ENCODE measurements at places on chromosomes 1 and 21. TPM values are rescaled to one million over a fixed set of nuclear protein-coding genes. Genes with fewer than 3 reads are reported as not detected.

DNA sequence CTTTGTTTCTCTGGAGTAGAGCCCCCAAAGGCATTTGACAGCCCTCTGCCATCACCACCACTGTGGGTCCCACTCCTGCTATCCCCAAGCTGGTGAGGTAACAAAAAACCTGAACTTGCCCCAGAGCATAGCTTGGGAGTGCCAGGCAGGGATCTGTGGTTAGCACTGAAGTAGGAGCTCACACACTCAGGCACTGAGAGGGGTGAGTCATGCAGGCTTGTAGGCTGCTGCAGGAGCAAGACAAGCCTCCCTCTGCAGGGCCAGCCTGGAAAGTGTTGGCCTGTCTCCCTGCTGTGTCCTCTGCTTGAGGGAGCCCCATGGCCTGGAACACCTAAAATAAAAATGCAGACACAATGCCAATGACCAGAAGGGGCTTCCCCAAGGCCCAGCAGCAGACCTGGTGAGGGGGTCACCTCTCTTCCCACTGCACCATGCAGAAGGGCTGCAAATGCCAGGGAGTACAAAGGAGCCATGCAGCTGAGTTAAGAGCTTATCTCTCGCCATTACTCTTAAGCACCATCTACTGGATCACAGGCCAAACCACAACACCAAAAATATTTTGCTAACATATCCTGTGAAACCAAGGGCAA is 108.9 kb upstream of the POGK start:
- peak; percentile 6 for DNase-seq

DNA sequence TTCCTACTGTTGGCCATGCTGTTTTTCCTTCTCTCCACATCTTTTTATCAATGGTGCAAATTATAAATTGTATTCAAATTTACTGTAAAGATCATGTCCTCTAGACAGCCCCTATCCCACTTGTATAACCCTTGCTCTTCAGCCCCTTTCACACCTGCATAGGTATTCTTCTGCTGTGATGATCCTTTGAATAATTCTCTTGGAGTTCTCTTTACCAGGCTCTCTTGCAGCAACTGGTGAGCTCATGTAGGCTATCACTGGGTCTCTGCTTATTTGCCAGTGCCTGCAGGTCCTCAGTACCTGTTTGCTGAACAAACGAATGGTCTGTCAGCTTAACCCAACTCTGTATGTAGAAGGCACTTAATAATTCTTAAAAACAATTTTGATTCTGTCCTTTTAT is 8.2 kb downstream of the PTPRC start:
- DNase-seq: no peak

GRCh38 chr1:5551274-5551975 is 440.8 kb downstream of the NPHP4 start:
- DNase-seq: peak; percentile 7

DNA sequence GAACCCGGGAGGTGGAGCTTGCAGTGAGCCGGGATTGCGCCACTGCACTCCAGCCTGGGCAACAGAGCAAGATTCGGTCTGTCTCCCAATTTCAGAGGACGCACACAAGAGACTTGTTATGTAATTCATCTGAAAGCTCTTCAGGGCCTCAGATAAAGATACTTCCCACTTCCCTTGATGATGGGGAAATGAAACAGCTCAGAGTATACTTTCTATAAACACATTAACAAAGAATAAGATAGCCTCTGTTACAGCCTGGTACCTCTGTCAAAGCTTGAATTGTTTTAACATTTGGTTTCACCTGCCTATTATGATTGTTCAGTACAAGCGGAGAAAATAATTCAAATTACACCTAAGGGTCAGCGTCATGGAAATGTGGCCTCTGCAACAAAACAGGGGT is 622.9 kb upstream of the ADGRL4 start:
- DNase-seq: no peak

GRCh38 chr1:17742583-17742982 is 12.6 kb upstream of the ACTL8 start:
- no peak for DNase-seq

GRCh38 chr21:32184485-32184884 is 94.4 kb downstream of the MIS18A start:
- DNase-seq: no peak

DNA sequence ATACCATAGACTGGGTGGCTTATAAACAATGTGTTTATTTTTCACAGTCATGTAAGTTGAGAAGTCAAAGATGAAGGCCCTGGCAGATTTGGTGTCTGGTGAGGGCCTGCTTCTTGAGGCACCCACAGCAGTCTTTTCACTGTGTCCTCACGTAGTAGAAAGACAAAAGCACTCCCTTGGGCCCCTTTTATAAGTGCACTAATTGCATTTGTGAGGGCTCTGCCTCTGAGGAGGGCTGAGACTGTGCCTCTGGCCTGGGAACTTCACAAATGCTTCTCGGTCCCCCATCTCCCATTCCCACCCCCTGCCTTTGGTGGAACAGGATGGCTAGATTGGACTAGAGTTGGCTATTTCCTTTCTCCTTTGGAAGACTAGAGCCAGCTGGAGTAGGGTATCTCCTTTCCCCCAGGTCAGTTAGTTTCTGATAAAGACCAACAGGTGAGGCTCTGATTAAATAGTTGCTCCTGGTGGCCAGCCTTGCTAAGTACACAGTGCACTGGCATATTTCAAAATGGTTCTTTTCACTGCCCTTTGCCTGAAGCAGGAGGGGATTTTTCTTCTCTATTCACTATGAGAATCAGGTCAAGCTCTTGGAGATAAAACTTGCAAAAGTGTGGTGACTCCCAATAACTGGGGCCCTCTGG is 82.9 kb downstream of the PLPPR4 start:
- no peak for DNase-seq

- DNase-seq: no peak
These were observed 4.1 kb upstream of the NBPF3 start for GRCh38 chr1:21435646-21436487.

GRCh38 chr1:7518411-7518810 is 252.7 kb upstream of the VAMP3 start:
- DNase-seq: no peak

- DNase-seq: no peak
These were observed 71.3 kb downstream of the GABPA start for GRCh38 chr21:25806060-25806459.

GRCh38 chr1:31665234-31665878 is 20.7 kb upstream of the PEF1 start:
- DNase-seq: no peak

- DNase-seq: no peak
These were observed 114.0 kb downstream of the KCNN3 start for GRCh38 chr1:154755858-154756730.

DNA sequence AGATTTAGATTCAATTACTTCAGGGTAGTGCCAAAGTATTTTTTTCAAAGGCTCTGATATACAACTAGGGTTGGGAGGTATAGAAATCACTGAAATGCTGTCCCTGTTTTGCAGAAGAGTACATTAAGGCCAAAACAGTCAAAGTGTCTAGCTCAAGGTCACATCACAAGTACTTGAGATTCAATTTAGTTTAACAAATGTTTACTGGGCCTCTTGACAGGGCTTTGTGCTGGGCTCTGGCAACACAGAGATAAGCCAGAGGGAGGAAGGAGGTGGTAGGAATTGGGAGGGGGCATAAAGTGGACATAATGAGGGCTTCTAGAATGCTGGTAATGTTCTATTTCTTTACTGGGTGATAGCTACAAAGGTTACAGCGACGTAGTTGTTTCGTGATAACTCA is 2.3 kb upstream of the SLC9A1 start:
- DNase-seq: no peak

- peak; percentile 94 for DNase-seq
These were observed 26.7 kb upstream of the MYOCOS start for GRCh38 chr1:171595324-171595723.

GRCh38 chr1:214282630-214283242 is 1.8 kb downstream of the SMYD2 start:
- DNase-seq: no peak

DNA sequence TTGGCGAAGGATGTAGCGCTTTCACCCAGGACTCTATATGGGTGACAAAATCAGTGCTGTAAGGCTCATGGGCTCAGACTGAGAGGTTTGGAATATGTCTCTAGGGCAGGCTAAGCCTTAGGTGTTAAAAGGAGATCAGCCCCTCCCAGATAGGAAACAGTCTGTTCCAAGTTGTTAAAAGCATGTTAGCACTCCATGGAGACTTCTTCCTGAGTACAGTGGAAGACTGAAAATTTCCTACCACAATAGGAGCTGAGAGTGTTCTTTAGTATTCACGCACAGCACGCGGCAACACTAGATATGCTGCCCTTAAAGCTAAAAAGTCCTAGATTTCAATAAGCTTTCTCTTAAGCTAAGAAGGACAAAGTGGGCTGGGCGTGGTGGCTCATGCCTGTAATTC is 122.1 kb downstream of the TRABD2B start:
- no peak for DNase-seq

DNA sequence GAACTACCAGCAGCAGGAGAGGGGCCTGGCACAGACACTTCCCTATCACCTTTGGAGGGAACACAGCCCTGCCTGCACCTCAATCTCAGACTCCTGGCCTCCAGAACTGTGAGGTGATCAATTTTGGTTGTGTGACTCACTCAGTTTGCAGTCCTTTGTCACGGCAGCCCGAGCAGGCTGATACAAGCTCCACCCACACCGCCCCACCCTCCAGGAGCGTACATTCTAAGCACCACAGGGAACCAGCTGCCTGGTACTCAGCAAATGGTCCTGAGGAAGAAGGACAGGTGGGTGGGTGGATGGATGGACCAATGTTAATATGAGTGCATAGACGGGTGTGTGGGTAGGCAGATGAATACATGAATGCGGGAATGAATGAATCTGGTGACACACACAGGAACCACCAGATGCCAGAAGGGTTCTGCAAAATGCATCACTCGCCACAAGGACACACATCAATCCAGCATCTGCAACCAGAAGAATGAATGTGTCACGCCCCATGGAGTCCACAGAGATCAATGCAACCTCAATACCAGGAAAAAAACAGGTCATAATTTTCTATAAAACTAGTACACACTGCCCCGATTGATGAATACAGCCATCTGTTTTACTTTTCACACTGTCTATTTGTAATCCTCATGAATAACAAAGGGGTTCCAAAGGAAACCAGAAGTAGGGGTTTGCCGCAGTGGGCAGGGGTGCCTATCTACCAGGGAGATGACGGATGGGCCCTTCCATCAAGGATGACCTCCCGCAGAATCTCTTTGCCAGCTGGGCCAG is 284.5 kb downstream of the NPHP4 start:
- no peak for DNase-seq

GRCh38 chr1:62508187-62508758 is 71.4 kb downstream of the USP1 start:
- DNase-seq: peak; percentile 58

- DNase-seq: no peak
These were observed 199.3 kb upstream of the COA6 start for GRCh38 chr1:234173968-234174367.

DNA sequence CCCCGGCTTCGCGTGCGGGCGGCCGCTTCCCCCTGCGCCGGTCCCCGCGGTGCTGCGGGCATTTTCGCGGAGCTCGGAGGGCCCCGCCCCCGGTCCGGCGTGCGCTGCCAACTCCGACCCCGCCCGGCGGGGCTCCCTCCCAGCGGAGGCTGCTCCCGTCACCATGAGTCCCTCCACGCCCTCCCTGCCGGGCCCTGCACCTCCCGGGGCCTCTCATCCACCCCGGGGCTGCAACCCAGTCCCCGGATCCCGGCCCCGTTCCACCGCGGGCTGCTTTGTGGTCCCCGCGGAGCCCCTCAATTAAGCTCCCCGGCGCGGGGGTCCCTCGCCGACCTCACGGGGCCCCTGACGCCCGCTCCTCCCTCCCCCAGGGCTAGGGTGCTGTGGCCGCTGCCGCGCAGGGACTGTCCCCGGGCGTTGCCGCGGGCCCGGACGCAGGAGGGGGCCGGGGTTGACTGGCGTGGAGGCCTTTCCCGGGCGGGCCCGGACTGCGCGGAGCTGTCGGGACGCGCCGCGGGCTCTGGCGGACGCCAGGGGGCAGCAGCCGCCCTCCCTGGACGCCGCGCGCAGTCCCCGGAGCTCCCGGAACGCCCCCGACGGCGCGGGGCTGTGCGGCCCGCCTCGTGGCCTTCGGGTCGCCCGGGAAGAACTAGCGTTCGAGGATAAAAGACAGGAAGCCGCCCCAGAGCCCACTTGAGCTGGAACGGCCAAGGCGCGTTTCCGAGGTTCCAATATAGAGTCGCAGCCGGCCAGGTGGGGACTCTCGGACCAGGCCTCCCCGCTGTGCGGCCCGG is 159.2 kb downstream of the RUNX1 start:
- no peak for DNase-seq

- DNase-seq: peak; percentile 82
These were observed 65.4 kb upstream of the TLR5 start for GRCh38 chr1:223208164-223209076.

GRCh38 chr1:24955779-24956365 is 25.8 kb upstream of the RUNX3 start:
- DNase-seq: no peak

DNA sequence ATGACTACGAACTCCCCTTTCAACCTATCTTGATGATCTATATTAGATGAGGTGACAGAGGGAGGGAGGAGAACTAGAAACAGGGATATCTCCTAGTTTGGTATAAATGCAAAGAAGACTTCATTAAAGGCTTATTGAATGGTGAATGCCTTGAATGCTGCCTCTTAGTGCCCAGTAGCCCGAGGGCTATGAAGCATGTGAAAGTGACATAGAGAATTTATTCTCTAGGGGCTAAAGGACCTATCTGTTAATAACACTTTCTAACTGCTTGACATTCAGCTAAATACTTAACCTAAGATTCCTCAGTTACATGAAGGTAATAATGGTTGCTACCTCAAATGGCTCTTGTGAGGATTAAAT is 764.1 kb downstream of the LTN1 start:
- DNase-seq: no peak

- DNase-seq: peak; percentile 40
These were observed 81.1 kb upstream of the GPR88 start for GRCh38 chr1:100456880-100457279.

Gene HHAT
- total RNA-seq: 33.5 TPM

Gene LCE1F
- total RNA-seq: not detected

Gene EVA1C
- 0.69 TPM for total RNA-seq

Gene FAM167B
- not detected for total RNA-seq

Gene SNX27
- total RNA-seq: 20.3 TPM

Gene CELA3A
- not detected for total RNA-seq

Gene DCAF8
- total RNA-seq: 69.8 TPM

Gene CD34
- 0.35 TPM for total RNA-seq

Gene KPRP
- total RNA-seq: not detected

Gene OR2AK2
- not detected for total RNA-seq

Gene UBE2U
- total RNA-seq: 0.10 TPM

Gene CITED4
- total RNA-seq: 45.1 TPM

Gene CNR2
- total RNA-seq: not detected

Gene TRMT1L
- total RNA-seq: 12.5 TPM

Gene RIPPLY3
- 0.15 TPM for total RNA-seq

Gene RNU1-3
- under 0.01 TPM for total RNA-seq

Gene TDRD10
- 0.10 TPM for total RNA-seq

Gene ZP4
- not detected for total RNA-seq

Gene CACNA1S
- total RNA-seq: not detected

Gene TNFAIP8L2
- total RNA-seq: not detected

All from renal cortical epithelial cell (primary cell).